ENCODE measurements at places on chromosomes 16 and 17. TPM values are rescaled to one million over a fixed set of nuclear protein-coding genes. Genes with fewer than 3 reads are reported as not detected.

- no peaks in the 10 kb centered on the region for H3K36me3 ChIP-seq
- DNase-seq, result no peak
- no peak overlapping the region for H3K4me3 ChIP-seq
- H3K27ac ChIP-seq, result no peak overlapping the region
Measured at GRCh38 chr17:80126449-80126715, 20.5 kb downstream of the EIF4A3 start.

GRCh38 chr17:79658811-79659207, 48.0 kb upstream of the RBFOX3 start:
- no peak for DNase-seq
- peaks cover 6% of the 10 kb centered on the region for H3K27me3 ChIP-seq
- H3K4me3 ChIP-seq, result no peak overlapping the region
- no peaks in the 10 kb centered on the region for H3K4me1 ChIP-seq
- no peaks in the 10 kb centered on the region for H3K36me3 ChIP-seq

DNA sequence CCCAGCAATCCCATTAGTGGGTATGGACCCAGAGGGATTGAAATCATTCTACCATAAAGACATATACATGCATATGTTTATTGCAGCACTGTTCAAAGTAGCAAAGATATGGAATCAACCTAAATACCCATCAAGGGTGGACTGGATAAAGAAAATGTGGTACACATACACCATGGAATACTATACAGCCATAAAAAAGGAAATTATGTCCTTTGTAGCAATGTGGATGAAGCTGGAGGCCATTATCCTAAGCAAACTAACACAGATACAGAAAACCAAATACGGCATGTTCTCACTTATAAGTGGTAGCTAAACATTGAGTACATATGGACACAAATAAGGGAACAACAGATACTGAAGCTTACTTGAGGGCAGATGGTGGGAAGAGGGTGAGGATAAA, 2.4 kb downstream of the KRTAP2-3 start:
- H3K4me3 ChIP-seq, result no peak overlapping the region
- no peak for DNase-seq
- H3K27me3 ChIP-seq, result no peaks in the 10 kb centered on the region

The ABCA8 gene
- total RNA-seq, result not detected

GRCh38 chr16:50571786-50572185, 23.6 kb downstream of the NKD1 start:
- no peaks in the 10 kb centered on the region for H3K27me3 ChIP-seq
- H3K4me3 ChIP-seq, result no peak overlapping the region
- H3K4me1 ChIP-seq, result no peaks in the 10 kb centered on the region
- no peak overlapping the region for H3K27ac ChIP-seq
- DNase-seq, result no peak
- H3K36me3 ChIP-seq, result no peaks in the 10 kb centered on the region

GRCh38 chr16:26269673-26270072, 577.9 kb downstream of the HS3ST4 start:
- H3K27me3 ChIP-seq, result no peaks in the 10 kb centered on the region
- H3K4me3 ChIP-seq, result no peak overlapping the region
- no peak for DNase-seq
- H3K27ac ChIP-seq, result no peak overlapping the region
- H3K4me1 ChIP-seq, result no peaks in the 10 kb centered on the region
- no peaks in the 10 kb centered on the region for H3K36me3 ChIP-seq

DNA sequence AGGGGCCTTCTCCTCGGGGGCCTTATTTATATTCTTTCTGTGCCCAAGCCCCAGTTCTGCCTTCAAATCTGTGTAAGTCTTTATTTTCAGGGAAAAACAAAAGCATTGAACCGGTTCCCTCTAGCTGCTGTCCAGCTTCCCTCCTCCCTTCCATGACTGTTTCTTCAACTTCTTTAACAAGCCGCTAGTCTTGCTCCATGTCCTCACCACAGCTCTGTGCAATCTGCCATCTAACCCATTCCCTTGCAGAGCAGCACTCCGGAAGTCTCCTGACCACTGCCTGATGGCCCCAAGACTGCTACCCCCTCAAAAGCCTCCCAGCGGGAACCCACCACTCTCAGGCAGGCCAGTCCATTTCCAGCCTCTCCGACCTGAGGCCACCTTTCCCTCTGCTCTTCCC, 16.9 kb downstream of the EMC8 start:
- no peak overlapping the region for H3K4me3 ChIP-seq
- H3K27ac ChIP-seq, result no peak overlapping the region
- no peaks in the 10 kb centered on the region for H3K27me3 ChIP-seq
- no peak for DNase-seq

DNA sequence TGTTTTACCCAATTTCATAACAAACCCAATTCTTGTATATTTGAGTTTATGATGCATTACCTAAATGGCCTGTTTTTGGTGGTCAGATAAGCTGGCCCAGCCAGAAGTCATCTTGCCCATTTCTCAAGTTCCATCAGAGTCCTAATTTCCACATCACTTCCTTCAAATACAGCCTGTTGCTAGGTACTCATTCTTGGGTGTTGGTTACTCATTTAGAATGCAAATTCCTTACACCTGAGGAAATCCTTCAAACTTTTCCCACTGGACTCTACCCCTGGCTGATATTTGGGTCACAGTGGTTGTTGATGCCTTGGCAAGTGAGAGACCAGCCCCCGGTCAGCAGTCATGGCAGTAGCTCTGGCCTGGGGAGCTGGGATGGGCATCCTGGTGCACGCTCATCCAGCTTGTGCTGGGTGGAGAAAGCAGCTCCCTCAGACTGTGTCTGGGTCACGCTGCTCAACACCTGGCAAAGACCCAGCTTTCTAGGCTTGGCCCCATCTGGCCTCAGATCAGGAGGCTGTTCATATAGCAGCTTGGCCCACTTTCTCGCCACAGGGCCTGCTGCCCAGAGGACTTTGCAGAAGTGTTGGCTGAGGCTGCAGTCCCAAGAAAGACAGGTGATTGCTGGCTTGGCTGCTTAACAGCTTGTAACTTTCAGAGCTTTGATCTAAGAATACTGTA, 25.8 kb downstream of the WSB1 start:
- no peak overlapping the region for H3K4me3 ChIP-seq
- no peak for DNase-seq
- H3K4me1 ChIP-seq, result no peaks in the 10 kb centered on the region
- peaks cover 21% of the 10 kb centered on the region for H3K36me3 ChIP-seq

The TBC1D3L gene
- total RNA-seq, result 4.3 TPM

The GRIN2A gene
- 0.44 TPM for total RNA-seq

The TBX2 gene
- total RNA-seq, result not detected

The GPR139 gene
- not detected for total RNA-seq

GRCh38 chr17:77688369-77688768, 270.1 kb upstream of the TNRC6C start:
- no peak overlapping the region for H3K4me3 ChIP-seq
- DNase-seq, result no peak
- no peak overlapping the region for H3K27ac ChIP-seq
- H3K4me1 ChIP-seq, result peaks cover 17% of the 10 kb centered on the region
- H3K27me3 ChIP-seq, result peaks cover 12% of the 10 kb centered on the region
- H3K36me3 ChIP-seq, result no peaks in the 10 kb centered on the region

DNA sequence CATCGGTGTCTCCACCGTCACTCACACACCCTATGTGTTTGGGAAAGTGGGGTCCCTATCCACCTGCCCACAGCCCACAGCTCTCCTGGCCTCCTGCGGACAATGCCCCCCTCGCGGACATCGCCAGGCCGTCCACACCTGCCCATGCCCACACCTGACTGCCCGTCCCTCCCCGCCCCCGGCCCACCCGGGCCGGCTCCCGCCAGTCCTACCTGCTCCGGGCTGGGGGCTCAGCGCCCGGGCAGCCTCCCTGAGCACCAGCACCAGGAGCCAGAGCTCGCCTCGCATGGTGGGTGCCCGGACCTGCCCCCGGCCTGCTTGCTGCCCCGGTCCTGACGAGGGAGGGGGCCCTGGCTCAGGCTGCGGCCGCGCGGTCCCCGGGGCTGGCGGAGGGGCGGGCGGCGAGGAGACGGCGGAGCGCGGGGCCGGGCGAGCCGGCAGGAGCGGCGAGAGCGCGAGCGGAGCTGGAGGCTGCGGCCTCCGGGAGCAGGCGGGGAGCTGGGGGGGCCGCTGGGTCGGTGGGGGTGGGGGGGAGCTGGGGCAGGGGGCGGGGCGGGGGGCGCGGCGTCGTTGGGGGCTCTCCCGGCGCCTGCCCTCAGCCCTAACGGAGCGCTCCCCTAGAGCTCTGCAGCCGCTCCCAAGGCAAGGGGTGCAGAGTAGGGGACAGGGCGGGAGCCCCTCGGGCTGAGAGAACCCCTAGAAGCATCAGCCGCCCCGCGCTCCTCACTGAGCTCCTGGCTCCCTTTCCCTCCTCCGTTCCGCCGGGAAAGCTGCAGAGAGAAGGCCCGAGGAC, at the start of gene PLXDC1:
Gene PLXDC1 (minus strand): TSS at position 488 of the 793 bp plus-strand sequence. CDS start 200 bp downstream, at position 288.
- H3K4me1 ChIP-seq, result peaks cover 25% of the 10 kb centered on the region
- peaks cover 35% of the 10 kb centered on the region for H3K27me3 ChIP-seq
- no peak within 1 kb of the TSS for H3K4me3 ChIP-seq
- peak; percentile 41 for DNase-seq

The NPIPA3 gene
- total RNA-seq, result 6.1 TPM

DNA sequence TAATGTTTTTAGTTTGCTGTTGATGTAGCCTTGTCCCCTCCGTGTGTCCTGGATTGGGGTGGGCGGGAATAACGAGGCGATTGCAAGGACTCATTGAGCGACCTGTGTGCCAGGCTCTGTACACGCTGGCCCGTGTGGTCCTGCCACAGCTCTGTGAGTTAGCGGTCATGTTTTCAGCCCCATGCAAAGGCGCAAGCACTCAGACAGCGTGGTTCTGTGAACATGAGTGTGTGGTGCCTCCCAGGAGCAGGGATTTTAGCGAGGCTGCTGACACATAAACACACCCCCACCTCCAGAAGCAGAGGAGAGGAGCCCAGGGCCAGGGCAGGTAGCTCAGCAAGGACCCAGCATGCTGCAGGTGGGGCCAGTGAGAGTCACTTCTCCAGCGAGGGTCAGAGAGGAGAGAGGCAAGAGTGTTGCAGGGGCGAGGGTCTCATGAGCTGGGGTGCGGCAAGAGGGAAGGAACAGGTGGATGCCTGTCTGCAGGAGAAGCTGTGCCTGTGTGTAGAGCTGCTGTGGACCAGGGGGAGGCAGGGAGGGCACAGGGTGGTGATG, 115.3 kb downstream of the OR1D5 start:
- H3K27me3 ChIP-seq, result no peaks in the 10 kb centered on the region
- H3K4me1 ChIP-seq, result no peaks in the 10 kb centered on the region
- no peak overlapping the region for H3K4me3 ChIP-seq
- no peak for DNase-seq
- no peak overlapping the region for H3K27ac ChIP-seq

DNA sequence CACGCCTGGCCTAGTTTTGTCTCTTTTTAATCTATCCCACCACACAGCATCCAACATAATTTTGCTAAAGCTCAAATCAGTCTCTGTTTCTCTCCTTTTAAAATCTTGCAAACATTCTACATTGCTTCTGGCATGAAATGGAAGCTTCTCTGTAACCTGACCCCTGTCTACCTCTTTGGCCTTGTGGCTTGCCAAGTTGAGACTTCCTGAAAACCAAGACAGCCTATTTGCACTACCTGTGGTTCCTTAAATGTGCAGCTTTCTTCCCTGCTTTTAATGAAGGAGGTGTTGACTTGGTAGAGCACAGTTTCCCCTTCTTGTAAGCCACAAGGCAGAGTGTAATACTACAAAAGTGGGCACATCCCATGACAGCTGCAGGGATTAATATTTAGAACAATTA, 6.0 kb upstream of the CCL3 start:
- H3K4me1 ChIP-seq, result peaks cover 66% of the 10 kb centered on the region
- no peak for DNase-seq
- H3K27ac ChIP-seq, result no peak overlapping the region
- H3K36me3 ChIP-seq, result no peaks in the 10 kb centered on the region

DNA sequence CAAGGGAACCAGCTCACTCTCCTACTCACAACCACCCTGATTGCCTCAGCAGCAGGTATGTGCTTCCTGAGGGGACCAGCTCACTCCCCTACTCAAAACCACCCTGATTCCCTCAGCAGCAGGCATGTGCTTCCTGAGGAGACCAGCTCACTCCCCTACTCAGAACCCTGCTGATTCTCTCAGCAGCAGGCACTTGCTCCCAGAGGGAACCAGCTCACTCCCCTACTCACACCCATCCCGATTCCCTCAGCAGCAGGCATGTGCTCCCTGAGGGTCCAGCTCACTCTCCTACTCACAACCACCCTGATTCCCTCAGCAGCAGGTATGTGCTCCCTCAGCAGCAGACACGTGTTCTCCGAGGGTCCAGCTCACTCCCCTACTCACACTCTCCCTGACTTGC, 26.1 kb upstream of the COG7 start:
- no peaks in the 10 kb centered on the region for H3K27me3 ChIP-seq
- DNase-seq, result no peak
- H3K27ac ChIP-seq, result no peak overlapping the region
- H3K4me3 ChIP-seq, result no peak overlapping the region

DNA sequence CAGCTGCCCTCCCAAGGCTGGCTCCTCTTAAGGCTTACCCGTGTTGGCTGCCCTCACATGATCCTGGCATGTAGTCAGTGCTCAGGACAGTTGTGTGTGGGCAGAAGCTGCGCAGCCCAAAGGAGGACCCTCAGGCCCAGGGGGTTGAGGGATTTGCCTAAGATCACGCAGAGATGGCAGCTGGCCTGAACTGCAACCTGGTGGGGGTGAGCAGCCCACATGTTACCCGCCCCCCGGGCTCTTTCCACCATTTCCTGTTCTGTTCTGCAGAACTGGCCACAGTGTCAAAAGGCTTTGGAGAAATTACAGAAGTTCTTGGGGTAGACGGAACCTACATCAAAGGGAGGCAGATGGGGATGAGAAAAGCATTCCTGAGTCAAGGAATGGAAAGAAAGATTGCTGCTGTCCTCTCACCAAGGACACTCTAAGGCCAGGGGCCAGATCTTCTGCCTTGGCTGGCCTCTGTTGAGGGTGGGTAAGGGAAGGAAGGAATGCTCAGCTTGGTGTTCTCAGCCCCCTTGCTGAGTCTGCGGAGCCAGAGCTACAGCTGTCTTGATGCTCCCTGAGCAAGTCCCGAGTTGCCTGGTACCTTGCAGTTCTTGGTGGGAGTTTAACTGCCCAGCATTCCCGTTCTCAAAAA, 53.0 kb downstream of the EPN2 start:
- no peak overlapping the region for H3K27ac ChIP-seq
- no peaks in the 10 kb centered on the region for H3K36me3 ChIP-seq
- H3K4me3 ChIP-seq, result no peak overlapping the region
- no peak for DNase-seq

The CSH1 gene
- total RNA-seq, result not detected

DNA sequence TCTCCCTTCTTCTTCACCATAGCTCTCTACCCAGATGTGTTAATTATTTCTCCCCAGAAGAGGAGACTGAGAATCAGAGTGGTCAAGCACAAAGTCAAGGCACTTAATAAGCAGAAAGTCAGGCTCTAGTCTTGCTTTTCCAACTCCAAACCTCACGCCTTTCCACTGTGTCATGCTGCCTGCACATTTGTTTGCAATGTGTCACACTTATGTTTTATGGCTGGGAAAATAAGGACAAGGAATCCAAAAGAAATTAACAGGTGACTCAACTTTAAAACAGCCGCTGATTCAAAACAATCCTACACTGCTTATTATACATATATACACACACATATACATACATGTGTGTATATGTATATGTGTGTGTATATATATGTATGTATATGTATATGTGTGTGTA, 255.7 kb upstream of the DYNLRB2 start:
- no peaks in the 10 kb centered on the region for H3K27me3 ChIP-seq
- H3K27ac ChIP-seq, result no peak overlapping the region
- H3K36me3 ChIP-seq, result no peaks in the 10 kb centered on the region
- H3K4me1 ChIP-seq, result no peaks in the 10 kb centered on the region
- H3K4me3 ChIP-seq, result no peak overlapping the region
- DNase-seq, result no peak
